ENCODE measurements at places on chromosomes 7 and 10.
A peak's percentile ranks its signal among the peaks of the same experiment; 100 is the strongest.

DNA sequence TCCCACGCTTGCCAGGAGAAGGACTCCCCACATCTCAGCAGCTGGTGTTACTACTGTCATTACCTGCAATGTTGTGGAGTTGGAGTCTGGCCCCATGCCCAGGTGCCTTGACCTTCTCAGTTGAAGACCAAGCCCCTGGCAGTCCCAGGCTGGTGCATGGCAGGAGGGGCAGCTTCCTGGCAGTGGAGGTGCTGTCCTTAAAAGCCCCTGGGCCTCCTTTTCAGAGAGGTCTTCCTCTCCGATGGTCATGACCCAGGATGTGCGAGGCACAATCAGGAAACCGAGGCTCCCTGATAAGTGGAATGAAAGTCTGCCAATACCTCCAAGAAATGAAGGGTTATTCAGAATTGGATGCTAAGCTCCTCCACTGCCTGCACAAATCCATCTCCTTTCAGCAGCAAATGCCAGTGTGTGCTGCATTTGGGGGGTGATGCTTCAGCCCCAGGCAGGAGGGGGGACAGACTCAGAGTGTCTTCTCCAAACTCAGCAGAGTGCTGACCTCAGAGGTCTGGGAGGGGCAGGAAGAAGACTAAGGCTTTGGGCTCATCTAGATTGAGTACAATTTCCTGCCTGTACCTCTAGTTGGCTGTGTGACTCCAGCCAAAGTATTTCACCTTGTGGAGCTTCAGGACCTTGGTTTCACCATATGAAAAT lies 97.0 kb upstream of the DDC start:
- DNase-seq: no peak

DNA sequence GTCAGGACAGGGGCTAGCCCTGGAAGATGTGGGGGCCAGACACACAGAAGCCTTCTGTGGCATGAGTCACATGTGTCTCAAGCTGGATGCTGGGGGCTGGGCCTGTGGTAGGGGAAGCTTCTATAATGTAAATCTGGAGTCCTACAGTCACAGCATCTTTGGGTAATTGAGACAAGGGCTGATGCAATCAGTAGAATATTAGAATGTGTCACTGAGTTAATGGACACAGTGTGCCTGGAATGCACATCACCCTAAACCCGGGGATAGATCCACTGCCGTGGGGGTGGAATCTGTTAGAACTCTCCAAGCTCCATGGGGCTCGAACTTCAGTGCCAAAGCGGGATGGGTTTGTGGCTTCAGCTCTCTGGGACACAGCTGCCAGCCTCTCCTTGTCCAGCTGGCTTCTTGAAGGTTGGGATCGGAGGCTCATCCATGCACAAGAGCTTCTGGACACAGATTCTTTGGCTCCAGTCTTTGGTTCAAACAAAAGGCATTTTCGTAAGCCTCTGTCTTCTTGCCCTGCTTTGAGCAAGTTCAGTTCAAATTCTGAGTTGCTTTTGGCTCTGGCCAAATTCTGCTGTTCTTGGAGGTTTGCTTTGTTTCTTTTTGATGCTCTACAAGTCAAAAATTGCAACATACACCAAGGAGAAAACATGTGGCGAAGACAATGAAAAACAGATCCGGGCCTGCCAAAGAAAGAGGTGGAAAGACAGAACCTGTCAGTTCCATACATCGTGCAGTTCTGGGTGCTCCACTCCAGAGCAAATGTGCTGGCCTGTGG lies 194.8 kb upstream of the ZNF32 start:
- no peak for DNase-seq

- no peak for DNase-seq
Observed at GRCh38 chr7:44754802-44755697, 6.4 kb downstream of the ZMIZ2 start.

GRCh38 chr7:47782792-47783191 lies 165.5 kb downstream of the PKD1L1 start:
- DNase-seq: no peak

DNA sequence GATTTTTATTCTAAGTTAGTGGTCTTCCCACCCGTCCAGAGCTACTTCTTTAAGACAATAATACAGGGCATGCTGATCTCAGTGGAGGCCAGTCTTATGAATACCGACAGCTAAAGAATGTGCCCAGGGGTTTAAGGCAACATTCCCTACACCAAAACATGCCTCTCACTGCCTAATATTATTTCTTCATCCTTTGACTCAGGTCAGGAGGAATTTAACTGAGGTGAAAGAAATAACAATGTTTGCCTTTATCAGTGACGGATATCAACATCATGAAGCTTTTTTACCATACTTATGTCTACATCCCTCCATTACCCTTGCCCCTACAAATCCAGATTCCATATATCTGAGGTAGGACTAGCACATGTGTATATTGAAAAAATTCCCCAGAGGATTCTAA lies 33.3 kb upstream of the TES start:
- DNase-seq: no peak

DNA sequence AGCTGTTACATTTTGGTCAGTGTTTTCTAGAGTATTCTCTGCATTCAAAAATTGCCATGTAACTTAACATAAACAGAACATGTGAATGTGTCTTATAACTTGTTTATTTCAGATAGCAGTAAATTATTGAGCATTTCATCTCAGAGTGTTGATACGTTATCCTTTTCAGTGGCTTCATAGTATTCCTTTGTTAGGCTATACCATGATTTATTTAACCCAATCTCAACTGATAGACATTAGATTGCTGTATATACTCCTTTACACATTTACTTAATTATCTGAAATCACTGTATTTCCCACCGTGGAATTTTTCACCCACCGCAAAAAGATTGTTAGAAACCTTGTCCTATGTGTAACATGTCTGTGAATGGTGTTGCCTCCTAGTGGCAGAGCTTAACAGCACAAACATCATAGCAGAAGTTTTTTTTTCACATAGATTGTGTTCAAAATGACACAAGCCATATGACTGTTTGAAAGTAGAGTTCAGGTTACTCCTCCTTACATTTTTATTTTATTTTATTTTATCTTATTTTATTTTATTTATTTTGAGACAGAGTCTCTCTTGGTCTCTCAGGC lies 21.4 kb downstream of the SLF2 start:
- DNase-seq: no peak

DNA sequence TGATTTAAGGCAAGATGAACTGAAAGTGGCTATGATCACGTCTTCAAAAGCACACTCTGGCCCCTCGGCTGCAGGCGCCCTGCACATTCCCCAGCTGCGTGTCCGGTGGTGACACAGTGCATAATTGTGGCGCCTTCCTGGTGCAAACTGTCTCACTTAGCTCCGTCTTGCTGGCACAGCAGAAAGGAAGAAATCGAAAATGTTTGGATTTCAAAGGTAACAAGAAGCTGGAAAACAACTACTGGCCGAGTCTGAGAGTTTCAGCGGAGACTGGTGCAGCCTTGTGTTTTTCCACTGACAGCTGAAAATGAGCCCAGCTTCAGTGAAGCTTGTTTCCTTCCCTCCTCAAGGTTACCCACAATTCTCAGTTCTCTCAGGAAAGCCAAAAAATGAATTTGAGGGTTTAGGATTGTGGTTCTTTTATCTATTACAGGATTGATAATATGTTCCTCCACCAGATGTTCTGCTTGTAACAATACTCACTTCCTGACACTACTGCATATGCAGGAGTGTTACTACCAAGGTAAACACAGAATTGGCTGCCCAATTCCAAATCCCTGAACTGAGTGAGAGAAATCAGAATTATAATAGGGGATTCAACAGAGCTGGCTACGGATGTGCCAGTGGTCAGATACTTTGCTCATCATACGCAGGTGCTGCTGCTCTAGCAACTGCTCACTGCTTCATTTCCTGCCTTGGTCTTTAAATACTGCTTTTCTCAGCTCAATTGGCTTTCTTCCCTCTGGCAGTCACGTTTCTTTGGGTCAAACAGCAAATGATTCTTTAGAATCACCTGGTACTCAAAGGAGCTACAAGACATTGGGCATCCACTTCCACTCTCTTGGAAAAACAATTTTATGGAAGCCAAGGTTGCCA lies 63.7 kb downstream of the TRUB1 start:
- peak; percentile 14 for DNase-seq

DNA sequence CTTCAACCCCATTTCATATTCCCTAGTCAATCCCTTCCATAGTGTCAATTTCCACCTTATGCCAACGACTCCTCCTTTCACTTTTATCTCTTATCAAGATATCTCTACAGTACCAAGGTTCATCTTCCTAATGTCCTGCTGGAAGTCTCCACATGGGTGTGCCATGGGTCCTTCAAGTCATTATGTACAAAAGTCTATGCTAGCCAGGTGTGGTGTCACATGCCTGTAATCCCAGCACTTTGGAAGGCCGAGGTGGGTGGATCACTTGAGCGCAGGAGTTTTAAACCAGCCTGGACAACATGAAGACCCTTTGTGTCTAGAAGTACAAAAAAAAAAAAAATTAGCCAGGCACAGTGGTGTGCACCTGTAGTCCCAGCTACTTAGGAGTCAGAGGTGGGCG lies 47.6 kb downstream of the PRTFDC1 start:
- DNase-seq: no peak

- no peak for DNase-seq
Observed at GRCh38 chr7:158710651-158711102, 6.1 kb upstream of the NCAPG2 start.
